ENCODE measurements at places on chromosomes 7 and 10.
A peak's percentile ranks its signal among the peaks of the same experiment; 100 is the strongest.

- no peak for DNase-seq
Measured at GRCh38 chr10:104077663-104078151, 8.0 kb downstream of the COL17A1 start.

DNA sequence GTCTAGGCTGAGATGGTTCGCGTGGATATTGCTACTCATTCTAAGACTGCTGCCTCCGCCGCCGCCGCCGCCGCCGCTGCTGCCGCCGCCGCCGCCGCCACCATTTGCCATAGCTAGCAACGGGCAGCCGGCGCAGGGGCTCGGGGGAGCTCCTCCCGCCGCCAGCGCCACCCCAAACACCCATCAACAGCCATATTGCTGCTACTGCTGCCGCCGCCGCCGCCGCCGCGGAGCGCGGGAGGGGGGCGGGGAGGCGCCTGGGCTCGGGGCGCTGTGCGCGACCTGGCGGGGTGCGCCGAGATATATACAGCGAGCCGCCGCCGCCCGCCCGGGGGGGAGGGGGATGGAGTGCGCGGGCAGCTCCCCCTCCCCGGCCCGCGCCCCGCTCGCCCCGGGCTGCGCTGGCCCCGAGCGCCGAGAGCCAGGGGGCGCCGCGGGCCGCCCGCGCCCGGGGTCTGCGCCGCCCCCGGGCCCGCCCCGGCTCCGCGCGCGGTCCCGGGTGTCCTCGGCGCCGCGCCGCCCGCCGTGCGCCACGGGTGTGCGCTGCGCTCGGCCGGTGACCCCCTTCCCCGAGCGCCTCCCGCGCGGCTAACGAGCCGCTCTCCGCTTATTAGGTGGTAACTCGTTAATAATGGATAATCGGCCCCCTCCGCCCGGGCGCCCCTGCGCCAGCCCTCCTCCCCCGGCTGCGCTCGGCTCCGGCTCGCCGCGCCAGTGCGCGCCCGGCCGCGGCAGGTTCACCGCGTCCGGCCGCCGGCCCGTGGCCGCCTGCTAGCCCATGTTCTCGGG lies at the start of gene KCNMA1:
KCNMA1 (minus strand) TSS at position 277 of the 789 bp plus-strand sequence.
- DNase-seq: peak; percentile 29

GRCh38 chr10:43249962-43250614 lies 16.8 kb downstream of the RASGEF1A start:
- DNase-seq: peak; percentile 44

DNA sequence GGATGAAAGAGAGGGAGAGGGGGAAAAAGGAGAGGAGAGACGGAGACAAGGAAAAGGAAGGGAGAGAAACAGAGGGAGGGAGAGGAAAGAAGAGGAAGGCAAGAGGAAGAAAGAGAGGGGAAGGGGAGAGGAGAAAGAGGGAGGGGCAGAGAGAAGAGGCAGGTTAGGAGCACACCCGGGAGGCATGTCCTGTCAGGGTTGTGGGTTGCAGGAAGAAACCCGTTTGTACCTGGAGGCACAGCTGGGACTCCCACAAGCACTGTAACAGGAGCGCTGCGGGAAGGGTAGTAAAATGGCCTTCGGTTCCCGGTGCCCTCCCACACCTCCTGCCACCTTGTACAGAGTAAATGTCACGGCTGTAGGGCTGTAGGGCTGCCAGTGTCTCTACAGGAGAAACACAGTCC lies 24.7 kb downstream of the FGFR2 start:
- DNase-seq: no peak

DNA sequence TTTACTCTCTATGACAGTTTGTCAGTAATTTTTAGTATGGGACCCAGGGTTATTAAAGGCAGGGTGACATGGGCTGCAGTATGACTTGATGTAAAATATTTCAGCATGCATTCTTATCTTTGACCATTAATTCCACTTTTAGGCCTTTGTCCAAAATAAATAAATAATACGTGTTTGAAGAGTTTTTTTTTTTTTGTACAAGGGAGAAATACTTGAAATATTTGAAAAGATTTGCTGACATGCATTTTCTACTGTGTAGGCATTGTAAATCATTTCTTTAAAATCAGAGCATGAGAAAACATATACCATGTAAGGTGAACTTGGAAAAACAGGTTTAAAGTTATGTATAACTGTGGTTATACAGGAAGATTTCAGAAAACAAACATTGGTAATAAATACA lies 23.5 kb downstream of the NRG3 start:
- no peak for DNase-seq
